ENCODE measurements at places on chromosomes 16 and 17.

- no peak overlapping the region for H3K27ac ChIP-seq
- peaks cover 35% of the 10 kb centered on the region for H3K27me3 ChIP-seq
These were observed 24.2 kb downstream of the FOXL1 start for GRCh38 chr16:86602521-86602920.

- peaks cover 71% of the 10 kb centered on the region for H3K36me3 ChIP-seq
- peak overlapping the region; percentile 61 for H3K27ac ChIP-seq
- no peaks in the 10 kb centered on the region for H3K27me3 ChIP-seq
- peaks cover 80% of the 10 kb centered on the region for H3K4me1 ChIP-seq
These were observed 5.5 kb downstream of the PPP1R9B start for GRCh38 chr17:50144845-50145531.

DNA sequence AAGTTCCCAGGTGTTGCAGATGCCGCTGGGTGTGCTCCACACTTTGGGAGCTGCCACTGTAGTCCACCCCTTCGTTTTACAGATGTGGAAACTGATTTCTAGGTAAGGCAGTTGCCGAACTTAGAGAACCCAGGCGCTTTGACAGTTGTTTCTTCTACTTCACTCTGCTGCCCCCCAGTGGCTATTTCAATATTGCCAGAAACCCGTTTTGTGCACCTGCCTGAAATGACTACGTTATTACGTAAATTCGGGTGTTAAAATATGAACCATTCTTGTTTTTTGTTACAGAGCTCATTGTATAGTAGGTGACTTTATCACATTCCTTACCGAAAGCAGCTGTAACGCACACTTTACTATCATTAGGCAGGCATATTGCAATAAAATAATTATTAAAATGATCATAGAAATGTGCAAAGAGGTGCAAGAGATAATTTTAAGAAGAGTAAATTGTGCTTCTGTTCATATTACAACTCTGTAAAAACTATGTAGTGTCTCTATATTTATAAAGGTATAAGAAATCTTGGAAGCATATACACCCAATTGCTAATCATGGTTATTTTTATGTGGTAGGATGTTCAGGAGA lies 44.9 kb downstream of the OTOA start:
- peak; percentile 89 for DNase-seq
- H3K36me3 ChIP-seq: no peaks in the 10 kb centered on the region
- H3K4me3 ChIP-seq: no peak overlapping the region
- H3K4me1 ChIP-seq: peaks cover 5% of the 10 kb centered on the region
- H3K27me3 ChIP-seq: peaks cover 24% of the 10 kb centered on the region

DNA sequence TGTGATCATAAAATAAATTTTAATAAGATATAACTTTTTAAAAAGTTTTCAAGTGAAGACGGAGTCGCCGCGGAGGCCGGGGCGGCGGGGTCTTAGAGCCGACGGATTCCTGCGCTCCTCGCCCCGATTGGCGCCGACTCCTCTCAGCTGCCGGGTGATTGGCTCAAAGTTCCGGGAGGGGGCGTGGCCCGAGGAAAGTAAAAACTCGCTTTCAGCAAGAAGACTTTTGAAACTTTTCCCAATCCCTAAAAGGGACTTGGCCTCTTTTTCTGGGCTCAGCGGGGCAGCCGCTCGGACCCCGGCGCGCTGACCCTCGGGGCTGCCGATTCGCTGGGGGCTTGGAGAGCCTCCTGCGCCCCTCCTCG lies at the start of gene FOXC2:
Gene FOXC2, plus strand, starts transcription at position 229 of the 365 bp plus-strand sequence. CDS start 507 bp downstream, outside the sequence.
- no peaks in the 10 kb centered on the region for H3K36me3 ChIP-seq
- peaks cover 93% of the 10 kb centered on the region for H3K27me3 ChIP-seq
- H3K4me1 ChIP-seq: peaks cover 8% of the 10 kb centered on the region
- H3K27ac ChIP-seq: peak within 1 kb of the TSS; percentile 58

GRCh38 chr16:4944333-4945281 lies 7.7 kb upstream of the PPL start:
- no peak overlapping the region for H3K27ac ChIP-seq
- peaks cover 55% of the 10 kb centered on the region for H3K27me3 ChIP-seq
- no peak for DNase-seq
- H3K4me1 ChIP-seq: peaks cover 5% of the 10 kb centered on the region

- H3K4me3 ChIP-seq: peak overlapping the region; percentile 92
- peak overlapping the region; percentile 82 for H3K27ac ChIP-seq
- peaks cover 21% of the 10 kb centered on the region for H3K36me3 ChIP-seq
- peaks cover 62% of the 10 kb centered on the region for H3K4me1 ChIP-seq
- H3K27me3 ChIP-seq: no peaks in the 10 kb centered on the region
These were observed 996 bp downstream of the MLKL start for GRCh38 chr16:74699666-74700065.

DNA sequence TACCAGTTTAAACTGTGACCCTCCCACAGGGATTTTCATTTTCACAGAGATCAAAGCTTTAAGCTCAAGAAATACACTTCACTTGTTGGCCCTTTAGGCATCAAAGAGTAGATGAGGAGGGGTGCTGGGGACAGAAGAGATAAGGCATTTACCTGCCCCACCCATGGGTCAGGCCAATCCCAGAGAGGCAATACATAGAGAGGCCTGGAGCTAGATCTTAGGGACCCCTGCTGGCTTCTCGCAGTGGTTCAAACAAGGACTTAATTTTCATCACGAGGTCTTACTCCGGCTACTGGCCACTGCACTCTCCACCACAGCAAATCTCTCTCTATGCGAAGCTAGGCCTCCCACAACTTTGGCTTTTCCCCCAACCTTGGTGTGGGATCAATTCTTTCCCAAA lies 46.6 kb downstream of the NOG start:
- no peaks in the 10 kb centered on the region for H3K36me3 ChIP-seq
- H3K4me1 ChIP-seq: no peaks in the 10 kb centered on the region
- H3K27ac ChIP-seq: no peak overlapping the region
- H3K4me3 ChIP-seq: no peak overlapping the region
- H3K27me3 ChIP-seq: peaks cover 24% of the 10 kb centered on the region

- no peak for DNase-seq
- H3K27me3 ChIP-seq: no peaks in the 10 kb centered on the region
- H3K4me1 ChIP-seq: peaks cover 6% of the 10 kb centered on the region
- no peak overlapping the region for H3K27ac ChIP-seq
- H3K4me3 ChIP-seq: no peak overlapping the region
These were observed 161.0 kb downstream of the FTO start for GRCh38 chr16:53864819-53865493.

DNA sequence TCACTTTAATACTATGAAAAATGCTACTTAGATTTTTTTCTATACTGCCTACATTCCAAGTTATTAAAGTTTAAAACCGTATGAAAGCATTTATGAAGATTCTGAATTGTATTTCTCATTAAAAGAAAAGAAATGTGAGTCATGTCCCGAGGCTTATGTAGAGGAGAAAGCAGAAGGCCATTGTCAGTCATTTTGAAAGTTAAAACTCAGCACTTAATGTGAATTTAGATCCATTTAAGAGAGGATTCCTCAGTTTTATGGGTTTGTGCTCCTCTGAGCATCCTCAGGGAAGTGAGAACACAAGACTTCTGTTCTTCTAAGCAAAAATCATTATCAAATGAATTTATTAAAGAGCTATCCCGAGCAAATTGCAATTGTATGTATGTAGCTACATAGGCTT lies 11.8 kb downstream of the C17orf75 start:
- no peak overlapping the region for H3K4me3 ChIP-seq
- DNase-seq: no peak
- peaks cover 71% of the 10 kb centered on the region for H3K4me1 ChIP-seq
- no peaks in the 10 kb centered on the region for H3K27me3 ChIP-seq
- H3K36me3 ChIP-seq: peaks cover 33% of the 10 kb centered on the region

DNA sequence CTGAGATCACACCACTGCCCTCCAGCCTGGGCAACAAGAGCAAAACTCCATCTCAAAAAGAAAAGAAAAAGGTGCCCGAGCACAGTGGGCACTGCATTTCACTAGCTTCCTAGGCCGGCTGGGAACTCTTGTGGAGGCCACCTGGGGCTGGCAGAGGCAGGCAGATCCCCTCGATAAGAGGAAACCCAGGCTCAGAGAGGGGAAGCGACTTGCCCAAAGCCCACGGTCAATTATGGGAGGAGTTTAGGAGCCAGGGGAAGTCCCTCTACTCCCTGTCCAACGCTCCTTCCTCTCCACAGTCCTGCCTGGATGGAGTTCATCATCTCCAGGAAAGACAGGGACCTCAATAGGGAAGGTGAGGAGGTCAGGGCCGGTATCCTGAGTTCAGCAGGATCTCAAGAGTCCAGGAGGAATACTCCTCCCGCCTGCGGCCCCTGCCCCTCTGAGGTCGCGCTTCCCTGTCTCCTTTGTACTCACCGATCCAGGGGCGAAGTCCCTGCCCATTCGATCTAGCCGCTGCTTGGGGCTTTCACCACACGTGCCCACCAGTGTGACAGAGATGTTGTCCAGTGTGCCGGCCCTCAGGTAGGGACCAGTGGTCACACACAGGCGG lies 841 bp downstream of the ALOXE3 start:
- DNase-seq: no peak
- peaks cover 4% of the 10 kb centered on the region for H3K36me3 ChIP-seq
- H3K4me1 ChIP-seq: peaks cover 46% of the 10 kb centered on the region
- H3K27me3 ChIP-seq: peaks cover 89% of the 10 kb centered on the region
- H3K4me3 ChIP-seq: peak overlapping the region; percentile 86

- H3K36me3 ChIP-seq: no peaks in the 10 kb centered on the region
These were observed 173.3 kb downstream of the PMP22 start for GRCh38 chr17:15091825-15092224.

DNA sequence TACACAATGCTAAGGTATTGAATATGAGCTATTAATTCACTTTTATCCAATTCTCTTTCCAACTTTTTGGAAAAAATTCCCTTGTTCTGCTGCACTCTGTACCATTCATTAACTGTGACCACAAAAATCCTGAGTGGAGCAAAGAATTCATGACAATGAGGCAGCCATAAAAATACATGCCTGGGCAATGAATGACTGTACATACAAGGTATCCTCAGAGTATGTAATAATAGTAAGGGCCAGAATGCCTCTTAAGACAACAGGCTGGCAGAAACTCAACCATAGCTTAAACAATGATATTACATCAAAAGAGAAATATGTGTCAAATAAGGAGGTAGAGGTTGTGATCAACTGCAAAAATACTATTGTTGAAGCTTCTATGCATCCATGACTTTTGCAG lies 74.7 kb upstream of the CA10 start:
- H3K36me3 ChIP-seq: no peaks in the 10 kb centered on the region
- no peak overlapping the region for H3K4me3 ChIP-seq
- no peak overlapping the region for H3K27ac ChIP-seq
- DNase-seq: no peak

DNA sequence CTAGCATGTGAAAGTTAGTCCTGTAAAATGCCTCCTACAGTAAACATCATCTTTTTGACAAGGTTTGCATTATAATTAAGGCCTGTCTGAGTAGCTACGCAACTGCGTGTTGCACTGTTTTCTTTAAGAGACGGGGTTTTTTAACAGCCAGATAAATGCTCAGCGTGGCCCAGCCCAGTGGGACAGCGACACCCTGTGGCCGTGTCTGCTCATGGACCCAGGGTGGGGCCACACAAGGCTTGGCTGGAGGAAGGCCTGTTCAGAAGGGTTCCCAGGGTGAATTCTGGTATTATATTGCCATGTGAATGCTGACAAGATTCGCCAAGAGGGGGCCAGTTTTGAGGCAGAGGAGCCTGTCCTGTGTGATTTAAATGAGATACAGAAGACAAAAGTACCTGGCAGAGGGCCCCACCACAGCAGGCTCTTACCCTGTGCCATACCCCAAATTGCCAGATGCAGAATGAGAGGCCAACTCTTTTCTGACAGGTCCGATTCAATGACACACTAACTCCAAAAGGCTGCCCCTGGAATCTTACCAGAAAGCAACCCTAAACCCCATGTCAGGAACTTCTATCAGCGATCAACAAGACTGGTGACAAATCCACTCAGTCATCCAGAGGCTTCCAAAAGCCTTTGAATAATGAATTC lies 65.9 kb upstream of the IRX6 start:
- DNase-seq: peak; percentile 59
- no peaks in the 10 kb centered on the region for H3K27me3 ChIP-seq
- no peak overlapping the region for H3K4me3 ChIP-seq
- H3K36me3 ChIP-seq: no peaks in the 10 kb centered on the region

DNA sequence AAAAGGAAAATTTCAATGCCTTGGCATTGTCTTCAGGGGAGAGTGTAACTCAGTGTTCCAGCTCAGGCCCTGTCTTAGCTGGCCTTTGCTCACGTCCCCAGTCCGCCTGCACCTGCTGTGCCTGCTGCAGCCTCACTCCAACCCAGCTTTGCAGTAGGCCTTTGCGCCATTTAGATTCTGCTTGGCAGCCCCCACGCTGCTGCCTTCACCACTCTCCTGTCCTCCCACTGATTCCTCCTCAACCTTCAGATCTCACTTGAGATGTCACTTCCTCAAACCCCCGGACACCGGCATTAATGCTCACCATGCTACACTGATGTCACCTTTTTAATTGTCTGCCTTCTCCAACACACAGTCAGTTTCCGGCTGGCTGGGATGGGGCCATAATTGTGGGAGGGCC lies 166.2 kb downstream of the SHISA9 start:
- H3K4me1 ChIP-seq: no peaks in the 10 kb centered on the region
- DNase-seq: no peak
- H3K27me3 ChIP-seq: no peaks in the 10 kb centered on the region
- H3K4me3 ChIP-seq: no peak overlapping the region
- no peaks in the 10 kb centered on the region for H3K36me3 ChIP-seq

- H3K27ac ChIP-seq: no peak overlapping the region
- no peaks in the 10 kb centered on the region for H3K27me3 ChIP-seq
- H3K4me1 ChIP-seq: no peaks in the 10 kb centered on the region
- no peak for DNase-seq
- H3K4me3 ChIP-seq: no peak overlapping the region
These were observed 535.1 kb downstream of the CDH11 start for GRCh38 chr16:64586781-64587180.

DNA sequence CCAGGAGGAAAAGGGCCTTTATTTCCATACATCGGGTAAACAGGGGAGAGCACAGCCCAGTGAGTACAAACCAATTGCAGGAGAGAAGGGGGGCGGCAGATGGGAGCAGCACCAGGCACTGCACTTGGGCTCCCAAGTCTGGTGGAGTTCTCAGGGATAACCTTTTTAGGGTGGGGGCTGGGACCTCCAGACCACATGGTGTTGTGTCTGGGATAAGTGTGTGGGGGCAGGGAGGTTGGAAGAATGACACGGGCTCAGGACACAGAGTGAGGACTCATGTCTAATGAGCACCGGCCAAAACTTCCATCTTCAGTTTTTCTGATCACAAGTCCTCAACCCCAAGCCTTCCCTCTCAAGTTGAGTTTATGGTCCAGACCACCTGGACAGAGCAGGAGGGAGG lies 30.6 kb downstream of the PIPOX start:
- H3K27ac ChIP-seq: no peak overlapping the region
- H3K4me1 ChIP-seq: no peaks in the 10 kb centered on the region
- no peak for DNase-seq
- H3K4me3 ChIP-seq: no peak overlapping the region
- no peaks in the 10 kb centered on the region for H3K27me3 ChIP-seq

GRCh38 chr16:28211758-28212531 lies at the start of gene XPO6:
Gene XPO6 (minus strand): TSS chr16:28211965. CDS start chr16:28211368, 597 bp downstream.
- H3K27me3 ChIP-seq: no peaks in the 10 kb centered on the region
- H3K4me3 ChIP-seq: peak within 1 kb of the TSS; percentile 79
- DNase-seq: peak; percentile 99
- H3K4me1 ChIP-seq: peaks cover 46% of the 10 kb centered on the region
- H3K27ac ChIP-seq: peak within 1 kb of the TSS; percentile 87

GRCh38 chr17:74362069-74362405 lies 369 bp upstream of the BTBD17 start:
- H3K27me3 ChIP-seq: peaks cover 77% of the 10 kb centered on the region
- no peak overlapping the region for H3K4me3 ChIP-seq
- no peak for DNase-seq
- peaks cover 3% of the 10 kb centered on the region for H3K4me1 ChIP-seq
- H3K27ac ChIP-seq: no peak overlapping the region
